ENCODE measurements at places on chromosomes 2 and 18.

DNA sequence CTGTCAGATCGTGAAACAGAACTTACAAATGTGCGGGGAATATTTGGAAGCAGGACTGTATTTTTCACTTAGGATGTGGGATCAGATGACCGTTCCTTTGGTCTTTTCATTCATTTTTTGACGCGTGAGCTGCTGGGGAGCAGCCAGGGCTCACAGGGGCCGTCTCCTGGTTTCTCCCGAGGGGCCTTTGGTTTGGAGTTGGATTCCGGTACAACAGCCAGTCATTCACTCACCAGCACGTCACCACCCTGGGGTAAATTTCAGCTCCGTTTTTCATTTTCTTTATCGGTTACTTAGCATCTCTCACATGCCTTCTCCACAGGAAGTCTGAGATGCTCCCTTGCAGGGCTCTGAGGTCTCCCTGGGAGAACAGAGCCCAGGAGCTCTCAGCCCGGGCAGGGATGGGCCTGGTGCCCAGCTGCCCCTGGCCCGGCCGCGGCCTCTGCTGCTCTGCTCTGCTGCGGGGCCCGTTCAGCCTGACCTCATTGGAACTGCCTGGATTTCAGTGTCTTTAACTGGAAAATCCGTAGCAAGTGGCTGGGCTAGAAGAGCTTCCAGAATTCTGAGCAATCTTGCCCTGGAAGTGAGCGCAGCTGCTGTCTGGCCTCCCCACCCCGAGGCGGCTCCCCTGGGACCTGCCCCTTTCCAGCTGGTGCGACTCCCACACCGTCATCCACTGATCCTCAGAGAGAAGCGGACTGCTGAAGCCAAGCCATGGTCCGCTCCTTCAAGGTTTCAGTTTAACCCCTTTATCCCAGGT, 335.6 kb downstream of the EIPR1 start:
- no peak for DNase-seq

- no peak for DNase-seq
Observed at GRCh38 chr2:19872302-19872701, 29.5 kb downstream of the TTC32 start.

GRCh38 chr2:112486895-112487294, 4.9 kb downstream of the TTL start:
- no peak for DNase-seq

GRCh38 chr2:113324684-113325160, 46.0 kb upstream of the PAX8 start:
- no peak for DNase-seq

- no peak for DNase-seq
Observed at GRCh38 chr2:105868060-105868459, 123.3 kb downstream of the NCK2 start.

Measured in cortex of kidney (tissue), 1 donor.